Stimulated activated CD8-positive, alpha-beta memory T cell treated with anti-CD3 and anti-CD28 coated beads, Interleukin-4, amount 100 ng/mL, for 1 hour (primary cell): ENCODE measurements at places on chromosomes 3 and 15.

- DNase-seq: no peak
These were observed 14.7 kb downstream of the MYH15 start for GRCh38 chr3:108495717-108496116.

GRCh38 chr3:74642876-74643275 lies 28.4 kb upstream of the CNTN3 start:
- DNase-seq: no peak

DNA sequence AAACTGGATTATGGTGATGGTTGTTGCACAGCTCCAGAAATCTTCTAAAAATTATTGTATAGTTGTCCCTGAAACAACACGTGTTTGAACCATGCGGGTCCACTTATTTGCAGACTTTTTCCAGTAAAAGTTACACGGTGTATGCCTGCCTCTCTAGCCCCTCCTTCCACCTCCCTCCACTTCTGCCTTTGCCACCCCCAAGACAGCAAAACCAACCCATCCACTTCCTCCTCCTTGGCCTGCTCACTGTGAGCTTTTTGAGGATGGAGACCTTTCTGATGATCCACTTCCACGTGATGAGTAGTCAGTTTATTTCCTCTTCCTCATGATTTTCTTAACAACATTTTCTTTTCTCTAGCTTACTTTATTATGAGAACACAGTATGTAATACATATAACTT lies 5.4 kb downstream of the CYFIP1 start:
- DNase-seq: no peak

- no peak for DNase-seq
These were observed 70.2 kb upstream of the WNT7A start for GRCh38 chr3:13950042-13950441.
